ENCODE measurements at places on chromosomes 13 and 19.

DNA sequence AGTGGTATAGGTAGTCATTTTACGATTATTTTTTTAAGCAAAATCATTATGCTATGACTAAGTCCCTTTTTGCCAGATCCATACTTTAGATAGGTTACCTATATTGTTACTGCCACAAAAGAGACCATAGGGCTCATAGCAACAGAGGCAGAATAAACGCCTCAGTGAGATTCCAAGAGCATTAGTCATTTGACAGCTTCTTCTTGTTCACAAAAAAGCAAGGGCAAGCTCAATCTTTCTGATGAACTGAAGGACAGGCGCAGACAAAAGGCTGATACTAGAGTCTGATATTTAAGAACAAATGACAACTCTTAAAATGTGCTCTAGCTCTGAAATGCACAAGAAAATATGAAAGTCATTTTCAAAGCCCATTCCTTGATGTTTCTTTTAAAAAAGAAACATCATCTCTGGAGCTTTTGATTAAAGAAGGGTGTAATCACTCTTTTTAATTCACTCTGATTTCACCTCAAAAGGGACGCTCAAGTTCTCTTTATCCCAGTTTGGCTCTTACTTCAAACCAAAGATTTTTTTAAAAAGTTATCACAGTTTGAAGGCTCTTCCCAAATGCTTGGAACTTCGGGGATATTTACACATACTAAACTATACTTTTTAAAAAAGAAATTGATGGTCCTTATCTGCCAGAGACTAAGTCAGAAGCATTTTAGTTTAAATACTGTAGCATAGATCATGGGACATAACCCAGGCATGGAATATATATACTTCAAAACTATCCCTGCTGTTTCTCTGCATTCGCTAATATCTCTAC is 187.2 kb downstream of the EFNB2 start:
- DNase-seq: no peak

- DNase-seq: no peak
Observed at GRCh38 chr13:76745261-76746200, 140.7 kb downstream of the KCTD12 start.

GRCh38 chr19:45782162-45782691 is at the start of gene DMPK:
Gene DMPK (minus strand): TSS chr19:45782490. CDS start chr19:45782352, 138 bp downstream.
- no peak for DNase-seq

DNA sequence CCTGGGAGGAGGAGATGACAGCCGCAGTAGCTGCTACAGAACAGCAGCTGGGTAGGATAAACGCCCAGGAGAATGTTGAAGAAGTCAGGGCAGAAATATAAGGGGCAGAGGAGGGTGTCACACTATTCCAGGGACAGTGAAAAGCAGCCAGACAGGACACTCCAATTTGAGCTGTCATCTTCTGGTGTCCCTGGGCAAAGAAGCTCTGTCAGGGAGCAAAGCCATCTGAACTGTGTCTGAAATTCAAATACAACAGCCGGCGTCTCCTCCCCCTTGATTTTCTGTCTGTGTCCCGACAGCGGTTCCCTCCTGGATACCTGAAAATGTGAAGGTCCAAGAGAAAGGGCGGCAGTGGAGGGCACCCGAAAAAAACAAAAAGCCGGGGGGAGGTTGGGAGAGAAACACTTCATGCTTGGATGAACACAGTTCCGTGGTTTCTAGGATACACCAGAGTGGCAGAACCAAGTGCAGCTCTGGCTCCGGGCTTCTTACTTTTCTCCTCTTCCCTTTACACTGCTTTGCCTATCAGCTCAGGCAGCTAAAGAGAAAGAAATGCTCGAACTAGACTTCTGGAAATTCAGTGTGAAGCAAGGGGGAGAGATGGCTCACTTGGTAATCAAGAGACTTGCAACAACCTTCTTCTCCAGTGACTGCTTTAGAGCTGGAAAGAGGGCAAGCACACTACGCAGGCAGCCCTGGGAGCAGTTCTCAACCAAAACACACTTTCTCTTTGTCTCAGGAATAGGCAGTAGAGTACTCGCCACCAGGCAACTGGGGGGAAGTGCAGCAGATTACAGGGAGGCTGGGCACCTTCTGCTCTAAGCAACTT is 465.6 kb downstream of the ITGBL1 start:
- DNase-seq: no peak

- peak; percentile 99 for DNase-seq
Observed at GRCh38 chr19:12696366-12697335, at the start of gene FBXW9. Gene FBXW9 (minus strand): TSS chr19:12696631. CDS start chr19:12696581, 50 bp downstream.

DNA sequence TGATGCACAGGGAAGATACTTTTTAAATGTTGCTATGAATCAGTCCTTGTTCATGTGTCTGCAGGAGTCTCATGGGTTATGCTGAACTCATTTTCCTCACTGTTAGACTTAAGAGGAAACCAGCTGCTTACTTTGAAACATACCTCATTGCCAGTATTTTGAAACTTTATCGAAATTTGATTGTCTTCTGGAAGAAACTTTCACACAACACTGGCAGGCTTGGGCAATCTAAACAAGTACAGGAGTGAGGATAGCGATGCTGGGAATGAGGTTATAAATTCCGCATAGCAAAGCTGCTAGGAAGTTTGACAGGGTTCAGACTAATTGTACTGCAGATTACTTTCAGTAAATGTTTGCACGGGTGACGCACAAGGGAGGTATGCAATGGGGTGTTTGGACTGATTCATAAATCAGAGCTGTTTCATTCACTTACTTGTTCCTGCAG is 245.7 kb downstream of the DNAJC15 start:
- DNase-seq: no peak

DNA sequence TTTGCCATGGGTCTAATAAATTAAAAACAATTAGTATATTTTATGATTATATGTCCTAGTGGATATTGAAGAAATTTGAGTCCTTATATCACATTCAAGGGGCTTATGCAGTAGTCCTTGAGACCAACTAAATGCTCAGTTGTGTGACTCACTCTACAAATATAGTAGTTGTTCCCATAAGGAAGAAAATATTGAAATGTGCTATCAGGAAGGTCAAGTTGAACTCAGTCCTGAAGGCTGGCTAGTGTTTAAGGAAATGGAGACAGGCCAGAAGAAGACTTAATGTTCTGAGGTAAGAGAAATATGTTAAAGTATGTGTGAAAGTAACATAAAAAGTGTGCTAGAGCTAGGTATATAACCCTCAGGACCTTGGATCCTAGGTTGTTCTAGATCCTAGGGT is 766.1 kb upstream of the GPC6 start:
- no peak for DNase-seq

GRCh38 chr13:97082461-97083207 is 88.4 kb upstream of the OXGR1 start:
- DNase-seq: no peak

DNA sequence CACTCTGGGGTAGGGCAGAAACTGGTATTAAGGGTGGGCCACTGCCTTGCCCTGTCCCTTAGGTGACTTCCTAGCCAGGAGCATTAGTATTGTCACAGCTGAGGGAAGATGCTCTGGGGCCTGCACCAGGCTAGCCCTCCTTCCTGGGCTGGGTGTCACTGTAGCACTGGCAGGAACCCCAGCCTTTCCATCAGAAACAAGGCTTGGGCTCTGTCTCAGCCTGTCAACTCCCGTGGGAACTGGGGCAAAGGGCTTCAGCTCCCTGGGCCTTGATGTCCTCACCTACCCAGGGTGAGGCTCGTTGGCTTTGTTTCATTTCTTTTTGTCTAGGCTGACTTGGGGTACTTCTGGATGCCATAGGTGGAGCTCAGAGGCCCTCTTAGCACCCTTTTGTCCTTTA is 18.0 kb downstream of the PAF1 start:
- DNase-seq: no peak

- no peak for DNase-seq
Observed at GRCh38 chr19:6216236-6216995, 63.4 kb downstream of the MLLT1 start.

DNA sequence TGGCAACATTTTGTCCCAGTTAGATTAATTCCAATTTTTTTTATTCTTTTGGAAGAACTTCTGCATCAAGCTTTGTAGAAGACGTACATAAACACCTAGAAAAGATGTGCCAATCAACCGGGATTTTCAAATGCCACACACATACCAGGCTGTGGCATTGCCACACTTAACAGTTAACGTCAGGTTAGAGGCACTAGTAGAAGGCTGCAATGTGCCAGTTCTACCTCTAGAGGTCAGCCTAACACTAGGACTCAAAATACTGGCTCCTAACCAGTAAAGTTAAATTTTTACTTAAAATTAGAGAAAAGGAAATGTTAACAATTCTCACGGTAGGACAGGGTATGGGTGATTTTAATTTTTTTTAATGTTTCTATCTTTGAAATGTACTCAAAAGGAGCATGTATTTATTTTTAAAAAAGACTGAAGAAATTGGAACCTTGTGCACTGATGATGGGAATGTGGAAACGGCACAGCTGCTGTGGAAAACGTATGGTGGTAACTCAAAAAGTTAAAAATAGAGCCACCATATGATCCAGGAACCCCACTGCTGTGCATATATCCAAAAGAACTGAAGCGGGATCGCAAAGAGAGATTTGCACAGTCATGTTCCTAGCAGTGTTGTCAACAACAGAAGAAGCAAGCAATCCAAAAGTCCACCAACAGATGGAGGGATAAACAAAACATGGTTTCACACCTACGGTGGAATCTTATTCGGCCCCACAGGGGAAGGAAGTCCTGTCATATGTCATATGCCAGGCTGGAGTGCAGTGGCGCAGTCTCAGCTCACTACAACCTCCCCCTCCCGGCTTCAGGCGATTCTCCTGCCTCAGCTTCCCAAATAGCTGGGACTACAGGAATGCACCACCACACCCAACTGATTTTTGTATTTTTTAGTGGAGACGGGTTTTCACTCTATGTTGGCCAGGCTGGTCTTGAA is 30.3 kb downstream of the CRYL1 start:
- peak; percentile 15 for DNase-seq

DNA sequence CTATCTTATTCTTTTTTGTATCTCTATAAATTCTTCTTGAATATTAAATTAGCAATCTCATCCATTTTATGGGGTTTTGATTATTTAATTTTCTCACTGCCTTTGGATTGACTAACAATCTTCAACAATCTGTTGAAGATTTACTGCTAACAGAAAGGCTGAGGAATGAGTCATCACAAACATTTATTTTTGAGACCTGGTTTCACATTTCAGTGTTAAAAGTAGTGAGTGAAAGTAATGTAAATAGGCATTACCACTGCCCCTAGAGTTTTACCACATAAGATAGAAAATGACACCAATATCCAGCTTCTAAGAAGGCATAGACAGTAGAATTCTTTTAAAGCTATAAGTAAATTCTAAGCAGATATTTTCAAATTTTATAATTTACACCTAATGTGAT is 472.8 kb downstream of the OLFM4 start:
- DNase-seq: no peak

- no peak for DNase-seq
Observed at GRCh38 chr13:37481011-37481884, 117.3 kb downstream of the POSTN start.

GRCh38 chr19:35461060-35461459 is 13.0 kb downstream of the FFAR2 start:
- no peak for DNase-seq

- no peak for DNase-seq
Observed at GRCh38 chr19:6599866-6600454, 9.0 kb upstream of the CD70 start.

DNA sequence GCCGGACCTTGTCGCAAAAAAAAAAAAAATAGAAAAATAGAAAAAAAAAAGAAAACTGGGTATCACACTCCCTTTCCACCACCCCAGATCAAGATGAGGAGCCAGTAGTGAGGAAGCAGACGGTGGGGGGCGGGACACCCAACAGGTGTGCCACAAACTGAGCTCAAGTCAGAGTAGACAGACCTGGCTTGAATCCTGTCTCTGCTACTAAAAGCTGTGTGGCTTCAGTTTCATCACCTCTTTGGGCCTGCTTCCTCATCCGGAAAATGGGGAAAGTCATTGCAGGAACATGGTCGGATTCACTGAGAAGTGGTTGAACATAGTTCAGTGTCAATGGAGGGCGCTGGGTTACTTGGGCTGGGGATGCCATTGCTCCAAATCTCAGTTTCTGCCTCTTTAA is 2.9 kb downstream of the HIF3A start:
- no peak for DNase-seq

DNA sequence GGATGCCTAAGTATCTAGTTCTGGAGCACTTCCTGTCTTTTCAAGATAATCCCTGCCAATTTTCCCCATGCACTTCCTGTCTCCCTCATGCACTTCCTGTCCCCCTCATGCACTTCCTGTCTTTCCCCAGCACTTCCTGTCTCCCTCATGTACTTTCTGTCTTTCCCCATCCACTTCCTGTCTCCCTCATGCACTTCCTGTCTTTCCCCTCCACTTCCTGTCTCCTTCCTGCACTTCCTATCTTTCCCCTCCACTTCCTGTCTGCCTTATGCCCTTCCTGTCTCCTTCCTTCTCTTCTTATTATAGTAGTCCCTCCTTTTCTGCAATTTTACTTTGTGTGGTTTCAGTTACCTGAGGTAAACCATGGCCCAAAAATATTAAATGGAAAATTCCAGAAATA is 3.0 kb upstream of the TNNT1 start:
- no peak for DNase-seq

DNA sequence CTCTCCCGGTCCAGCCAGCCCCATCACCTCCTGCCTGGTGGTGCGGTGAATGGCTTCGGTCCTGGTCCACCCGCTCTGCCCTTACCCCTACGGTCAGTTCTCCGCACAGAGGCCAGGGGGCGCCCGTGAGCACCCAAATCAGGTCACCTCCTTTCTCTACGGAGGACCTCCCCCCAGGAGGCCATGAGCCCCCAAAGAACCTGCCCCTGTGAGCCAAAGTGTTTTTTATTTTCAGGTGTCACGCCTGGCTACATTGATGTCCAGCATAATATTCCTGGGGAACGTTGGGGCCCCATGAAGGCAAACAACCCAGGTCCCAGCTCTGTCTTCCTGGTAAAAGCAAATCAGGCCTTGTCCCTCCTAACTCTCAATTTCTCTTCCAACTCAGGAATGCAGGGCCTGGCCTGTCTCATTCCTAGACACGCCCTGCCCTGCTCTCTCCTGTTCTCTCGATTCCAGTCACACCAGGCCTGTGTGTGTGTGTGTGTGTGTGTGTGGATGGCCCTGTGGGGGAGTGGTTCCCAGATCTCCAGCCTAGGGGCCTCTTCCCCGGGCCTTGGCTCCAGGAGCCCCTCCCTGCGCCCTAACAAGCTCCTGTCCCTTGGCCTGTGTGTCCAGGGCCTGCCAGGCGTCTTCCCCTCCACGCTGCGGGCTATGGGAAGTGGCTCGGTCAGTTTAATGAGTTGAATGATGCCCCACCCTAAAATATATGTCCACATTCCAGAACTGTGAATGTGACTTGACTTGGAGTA is 9.7 kb upstream of the GIPC1 start:
- DNase-seq: peak; percentile 43

GRCh38 chr13:36795463-36795862 is 23.6 kb upstream of the RFXAP start:
- DNase-seq: no peak

DNA sequence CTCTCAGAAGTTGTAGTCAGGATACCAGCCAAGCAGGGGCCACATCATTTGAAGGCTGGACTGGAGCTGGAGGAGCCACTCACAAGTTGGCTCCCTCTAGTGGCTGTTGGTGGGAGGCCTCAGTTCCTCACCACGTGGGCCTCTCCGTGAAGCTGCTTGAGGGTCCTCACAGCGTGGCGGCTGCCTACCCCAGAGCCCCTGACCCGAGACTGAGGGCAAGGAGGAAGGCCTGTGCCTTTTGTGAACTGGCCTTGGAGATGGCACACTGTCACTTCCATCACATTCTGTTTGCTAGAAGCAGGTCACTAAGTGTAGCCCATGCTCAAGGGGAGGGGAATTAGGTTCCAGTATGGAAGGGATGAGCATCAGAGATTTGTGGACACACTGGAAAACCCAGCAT is 14.6 kb downstream of the GNA11 start:
- peak; percentile 59 for DNase-seq

GRCh38 chr13:98490195-98490836 is 86.6 kb downstream of the STK24 start:
- DNase-seq: no peak

- DNase-seq: no peak
Observed at GRCh38 chr19:2057484-2058469, 6.7 kb upstream of the MKNK2 start.
